ENCODE measurements at places on chromosomes 6 and 20.

DNA sequence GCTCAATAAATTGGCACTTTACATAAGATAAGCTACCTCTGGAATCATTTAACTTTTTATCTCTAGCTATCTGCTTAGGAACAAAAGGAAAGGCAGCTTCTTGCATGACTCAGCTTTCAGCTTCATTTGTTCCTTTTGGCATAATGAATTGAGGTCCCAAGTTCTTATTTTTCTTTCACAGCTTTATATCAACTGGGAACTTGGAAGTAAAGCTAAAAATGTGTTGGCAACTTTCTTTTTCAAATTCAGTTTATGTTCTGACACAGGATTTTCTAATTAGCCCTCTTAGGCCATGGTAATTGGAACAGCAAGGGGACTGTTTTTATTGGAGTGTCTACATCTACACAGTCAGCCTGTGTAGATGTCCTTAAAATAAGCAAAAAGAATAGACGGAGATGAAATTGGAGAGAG, 55.2 kb upstream of the MRAP2 start:
- no peak for DNase-seq

DNA sequence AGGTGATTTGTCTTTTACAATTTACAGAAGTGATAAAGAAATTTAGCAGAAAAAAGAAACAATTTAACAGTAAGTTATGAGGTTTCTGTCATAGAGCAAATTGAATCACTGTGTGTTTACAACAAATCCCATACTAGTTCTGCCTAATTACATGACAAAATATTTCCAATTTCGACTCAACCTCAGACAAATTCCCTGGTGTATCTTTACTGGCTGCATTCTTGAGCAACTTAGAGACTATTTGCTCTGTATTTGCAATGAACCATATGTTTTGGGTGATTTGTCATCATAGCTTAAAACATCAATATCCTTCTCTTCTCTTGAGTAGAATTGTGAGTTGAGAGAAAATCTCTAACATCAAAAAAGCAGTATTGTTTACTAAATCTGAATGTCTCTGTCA, 128.7 kb downstream of the SIM1 start:
- no peak for DNase-seq

DNA sequence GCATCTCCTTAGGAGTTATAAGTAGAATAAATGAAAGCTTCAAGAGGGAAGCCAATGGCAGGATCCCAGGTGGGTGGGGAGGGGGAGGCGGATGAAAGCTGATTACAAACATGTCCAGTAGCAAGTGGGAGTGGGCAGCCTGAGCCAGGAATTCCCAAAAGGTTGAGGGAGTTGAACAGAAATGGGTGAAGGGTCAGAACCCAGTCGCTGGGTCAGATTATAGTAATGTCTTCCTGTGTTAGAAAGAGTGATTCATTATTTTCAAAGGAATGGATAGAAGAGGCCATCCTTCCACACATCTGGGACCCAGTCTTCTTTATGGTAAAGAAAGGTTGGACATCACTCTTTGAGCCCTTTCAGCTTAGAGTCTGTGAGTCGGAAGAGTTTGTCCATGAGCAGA, 41.0 kb upstream of the FAM50B start:
- DNase-seq = no peak

DNA sequence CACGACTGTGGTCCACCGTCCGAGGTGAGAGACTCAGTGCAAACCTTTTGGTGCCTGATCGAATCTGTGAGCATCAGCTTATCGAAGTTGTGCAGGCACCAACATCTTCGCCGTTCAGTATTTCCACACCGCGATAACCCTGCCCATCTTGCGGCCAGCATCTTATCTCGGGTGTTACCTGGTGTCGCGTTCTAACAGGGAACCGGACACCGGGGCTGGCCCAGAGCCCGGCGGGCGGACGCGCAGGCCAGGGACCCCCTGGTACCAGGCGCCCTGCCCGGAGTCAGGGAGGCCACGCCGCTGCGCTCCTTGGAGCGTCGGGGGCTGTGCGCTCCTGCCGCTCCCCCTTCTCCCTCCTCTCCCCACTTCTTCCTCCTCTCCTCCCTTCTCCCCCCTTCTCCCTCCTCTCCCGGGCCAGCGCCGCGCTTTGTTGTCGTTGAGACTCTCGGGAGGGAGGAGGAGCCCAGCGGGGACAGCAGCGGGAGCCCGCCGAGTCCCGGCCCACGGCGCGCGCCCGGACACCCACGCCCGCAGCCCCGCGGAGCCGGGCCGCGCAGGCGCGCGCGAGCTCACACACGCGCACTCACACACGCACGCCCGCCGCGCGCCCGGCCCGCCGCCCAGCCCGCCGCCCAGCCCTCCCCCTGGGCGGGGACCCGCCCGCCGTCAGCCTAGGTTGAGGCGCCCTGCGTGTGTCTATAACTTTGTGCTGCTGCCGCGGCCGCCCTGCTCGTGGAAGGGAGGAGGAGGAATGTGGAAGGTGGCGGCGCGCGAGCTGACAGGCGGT, 1.4 kb upstream of the FOXO3 start:
- DNase-seq = peak; percentile 85

DNA sequence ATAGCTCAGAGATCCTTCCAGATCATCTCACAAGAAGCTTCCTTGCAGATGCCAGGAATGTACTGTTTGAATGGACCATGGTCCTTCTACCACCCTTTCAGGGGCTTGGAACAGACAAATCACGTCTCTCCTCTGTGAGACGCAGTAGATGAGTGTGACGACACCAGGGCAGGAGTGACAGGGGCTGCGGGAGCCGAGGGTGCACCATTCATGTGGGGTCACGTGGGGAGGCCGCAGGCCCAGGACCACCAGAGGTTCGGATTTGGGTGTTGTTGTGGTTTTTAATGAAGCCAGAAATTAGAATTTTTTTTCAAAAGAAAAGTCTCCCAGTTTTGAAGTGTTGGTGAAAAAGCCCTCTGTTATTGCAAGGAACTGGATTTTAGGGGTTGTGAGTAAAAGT, 79.2 kb downstream of the PREX1 start:
- no peak for DNase-seq

DNA sequence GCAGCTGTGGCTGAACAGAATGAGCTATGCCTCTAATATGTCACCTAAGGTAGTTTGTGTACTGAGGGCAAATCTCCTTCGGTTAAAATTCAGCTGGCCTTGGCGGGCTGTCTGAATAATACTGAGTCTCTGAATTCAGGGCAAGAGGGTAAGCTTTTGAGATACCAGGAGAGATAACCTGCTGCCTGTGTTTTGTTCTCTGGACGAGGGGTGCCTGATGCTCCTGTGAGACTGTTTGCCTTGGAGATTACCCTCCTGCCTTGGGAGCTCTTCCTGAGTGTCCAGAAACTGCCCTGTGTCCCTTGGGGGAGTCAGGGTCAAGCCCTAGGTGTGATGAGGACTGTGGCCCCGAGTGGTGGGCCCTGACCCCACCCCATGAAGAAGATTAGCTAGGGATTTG, 282.9 kb downstream of the KIF16B start:
- DNase-seq = peak; percentile 73

DNA sequence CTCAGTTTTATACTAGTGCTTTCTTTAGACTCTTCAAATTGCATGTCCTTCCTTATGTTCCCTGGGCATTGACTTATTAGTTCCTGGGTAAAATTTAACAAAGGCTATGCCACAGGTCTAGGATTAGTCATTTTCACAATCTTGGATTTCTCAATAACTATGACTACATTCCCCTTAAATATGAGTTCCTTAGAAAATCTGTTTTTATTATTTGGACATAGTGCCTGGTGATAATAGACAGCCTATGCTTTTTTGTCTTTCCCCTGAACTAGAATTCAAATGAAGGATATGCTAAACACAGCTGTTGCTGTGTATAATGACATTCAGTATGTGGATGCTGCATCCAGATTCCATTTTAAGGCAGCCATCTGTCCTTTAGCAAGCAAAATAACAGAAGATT, 1252.8 kb upstream of the GJE1 start:
- no peak for DNase-seq

GRCh38 chr6:113147544-113147943, 709.6 kb upstream of the MARCKS start:
- no peak for DNase-seq

- no peak for DNase-seq
Measured at GRCh38 chr6:127690588-127690987, 113.6 kb downstream of the C6orf58 start.

Data from ecto neural progenitor cell (in vitro differentiated cells).